Naive thymus-derived CD4-positive, alpha-beta T cell (primary cell): ENCODE measurements at places on chromosomes 3 and 15. TPM values are rescaled to one million over a fixed set of nuclear protein-coding genes. Genes with fewer than 3 reads are reported as not detected.

Gene CCDC33
- not detected for total RNA-seq

DNA sequence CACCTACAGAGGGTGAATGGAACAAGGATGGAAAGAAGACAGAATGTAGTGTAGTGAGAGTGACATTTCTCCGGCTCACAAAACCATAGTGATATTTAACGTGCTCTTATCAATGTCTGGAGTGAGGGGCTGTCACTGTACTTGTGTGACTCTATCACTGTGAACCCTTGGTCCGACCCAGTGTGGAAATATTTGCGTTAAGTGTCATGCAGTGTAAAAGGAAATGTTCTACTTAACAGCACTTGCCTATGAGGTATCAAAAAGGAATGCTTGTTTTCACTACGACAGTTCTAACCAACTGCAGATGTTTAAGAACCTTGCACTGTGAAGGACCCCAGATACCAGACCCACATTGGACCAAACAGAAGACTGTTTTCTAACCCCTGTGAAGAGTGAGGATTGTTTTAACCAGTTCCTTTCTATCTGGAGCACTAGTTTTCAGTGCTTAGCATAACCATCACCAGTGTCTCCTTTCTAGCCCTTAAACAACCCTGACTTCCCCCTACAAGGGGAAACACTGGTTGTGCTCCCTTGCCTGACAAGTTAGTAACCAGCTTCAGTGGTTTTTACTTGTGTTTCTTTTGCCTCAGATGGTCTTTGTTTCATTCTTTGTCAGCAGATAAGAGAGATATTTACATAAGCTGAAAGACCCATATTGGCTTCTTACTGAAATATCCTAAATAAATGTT is 144.7 kb upstream of the ABHD17C start:
- H3K27me3 ChIP-seq, result peaks cover 4% of the 10 kb centered on the region
- DNase-seq, result no peak
- no peaks in the 10 kb centered on the region for H3K36me3 ChIP-seq

GRCh38 chr3:32104492-32104891 is 1.9 kb upstream of the GPD1L start:
- no peak overlapping the region for H3K4me3 ChIP-seq
- H3K27me3 ChIP-seq, result no peaks in the 10 kb centered on the region
- DNase-seq, result no peak

GRCh38 chr15:47897525-47897924 is 180.2 kb downstream of the SEMA6D start:
- no peak overlapping the region for H3K4me3 ChIP-seq
- H3K4me1 ChIP-seq, result no peaks in the 10 kb centered on the region
- no peak for DNase-seq
- H3K27me3 ChIP-seq, result no peaks in the 10 kb centered on the region
- H3K36me3 ChIP-seq, result no peaks in the 10 kb centered on the region

GRCh38 chr3:36647423-36647853 is 116.9 kb downstream of the DCLK3 start:
- H3K27me3 ChIP-seq, result no peaks in the 10 kb centered on the region
- no peaks in the 10 kb centered on the region for H3K36me3 ChIP-seq
- no peak overlapping the region for H3K27ac ChIP-seq
- H3K4me1 ChIP-seq, result no peaks in the 10 kb centered on the region
- no peak for DNase-seq
- H3K4me3 ChIP-seq, result no peak overlapping the region
